ENCODE measurements at places on chromosomes 6 and 20. TPM values are rescaled to one million over a fixed set of nuclear protein-coding genes. Genes with fewer than 3 reads are reported as not detected.
A peak's percentile ranks its signal among the peaks of the same experiment; 100 is the strongest.

OR2B2 gene
- total RNA-seq = not detected

BEND6 gene
- total RNA-seq = 1.6 TPM

DNA sequence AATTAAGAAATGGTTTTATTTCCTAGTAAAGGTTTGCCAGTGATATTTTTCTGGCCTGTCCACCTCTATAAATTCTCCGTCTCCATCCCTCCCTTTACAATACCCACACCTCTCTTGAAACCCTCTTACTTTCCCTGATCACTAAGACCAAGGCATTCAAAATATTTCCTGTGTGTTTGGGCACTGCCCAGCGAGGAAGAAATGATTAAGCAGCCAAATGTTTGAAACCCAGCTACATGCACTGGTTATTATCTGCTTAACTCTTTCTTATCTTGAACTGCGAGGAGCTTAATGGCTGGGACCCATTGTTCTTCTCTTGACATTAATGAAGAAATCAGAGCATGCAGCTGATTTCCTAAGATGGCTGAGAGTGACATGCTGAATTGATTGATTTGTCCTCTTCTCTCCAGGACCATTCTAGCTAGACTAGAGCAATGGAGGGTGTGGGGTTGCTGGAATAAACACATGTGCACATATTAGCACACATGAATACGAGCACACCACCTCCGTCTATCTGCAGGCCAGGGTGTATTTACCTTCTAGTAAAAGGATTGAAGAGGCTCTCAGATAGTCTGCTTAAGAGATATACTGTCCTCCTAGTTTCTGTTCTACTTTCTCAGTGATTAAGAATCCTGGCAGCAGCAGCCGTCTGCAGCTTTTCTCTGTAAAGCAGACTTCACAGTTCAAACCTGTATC, 46.1 kb upstream of the PRDM1 start:
- DNase-seq = no peak
- no peaks in the 10 kb centered on the region for H3K4me1 ChIP-seq

ULBP3 gene
- 9.5 TPM for total RNA-seq

- DNase-seq = no peak
- H3K27ac ChIP-seq = no peak overlapping the region
- H3K4me1 ChIP-seq = no peaks in the 10 kb centered on the region
- H3K4me3 ChIP-seq = no peak overlapping the region
- no peaks in the 10 kb centered on the region for H3K27me3 ChIP-seq
- no peaks in the 10 kb centered on the region for H3K36me3 ChIP-seq
Observed at GRCh38 chr20:12358655-12359009, 440.9 kb downstream of the BTBD3 start.

- H3K36me3 ChIP-seq = no peaks in the 10 kb centered on the region
- no peak overlapping the region for H3K4me3 ChIP-seq
- no peak overlapping the region for H3K27ac ChIP-seq
- peaks cover 39% of the 10 kb centered on the region for H3K27me3 ChIP-seq
- no peak for DNase-seq
Observed at GRCh38 chr20:29742699-29743100, 1514.8 kb upstream of the DEFB115 start.

LY6G6D gene
- not detected for total RNA-seq

GRCh38 chr6:107495196-107495643, 5.3 kb downstream of the SOBP start:
- H3K27ac ChIP-seq = peak overlapping the region; percentile 78
- H3K27me3 ChIP-seq = peaks cover 57% of the 10 kb centered on the region
- H3K4me1 ChIP-seq = peaks cover 20% of the 10 kb centered on the region
- no peaks in the 10 kb centered on the region for H3K36me3 ChIP-seq

GRCh38 chr6:7282097-7282906, 30.7 kb downstream of the SSR1 start:
- no peak for DNase-seq
- H3K4me3 ChIP-seq = no peak overlapping the region
- no peaks in the 10 kb centered on the region for H3K36me3 ChIP-seq
- no peaks in the 10 kb centered on the region for H3K27me3 ChIP-seq
- H3K4me1 ChIP-seq = no peaks in the 10 kb centered on the region

DNA sequence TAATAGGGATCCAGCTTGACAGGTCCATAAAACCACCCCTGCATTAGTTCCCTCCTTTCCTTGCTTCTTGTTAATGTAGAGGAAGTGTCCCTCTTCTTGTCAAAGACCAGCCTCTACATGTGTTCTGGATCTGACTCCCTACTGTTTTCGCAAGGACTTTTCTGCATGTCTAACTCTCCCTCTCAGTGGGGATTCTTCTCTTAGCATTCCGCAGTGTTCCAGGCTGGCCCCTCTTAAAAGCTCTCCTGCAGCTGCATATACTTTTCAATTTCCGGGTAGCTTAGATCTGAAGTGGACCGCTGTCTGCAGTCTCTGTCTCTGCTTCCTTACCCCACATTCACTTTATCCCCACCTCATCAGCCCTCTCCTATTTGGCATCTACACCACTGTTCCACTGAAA, 96.1 kb upstream of the MAN1A1 start:
- H3K4me1 ChIP-seq = peaks cover 65% of the 10 kb centered on the region
- H3K4me3 ChIP-seq = no peak overlapping the region
- DNase-seq = no peak
- H3K27me3 ChIP-seq = no peaks in the 10 kb centered on the region
- no peaks in the 10 kb centered on the region for H3K36me3 ChIP-seq

DNA sequence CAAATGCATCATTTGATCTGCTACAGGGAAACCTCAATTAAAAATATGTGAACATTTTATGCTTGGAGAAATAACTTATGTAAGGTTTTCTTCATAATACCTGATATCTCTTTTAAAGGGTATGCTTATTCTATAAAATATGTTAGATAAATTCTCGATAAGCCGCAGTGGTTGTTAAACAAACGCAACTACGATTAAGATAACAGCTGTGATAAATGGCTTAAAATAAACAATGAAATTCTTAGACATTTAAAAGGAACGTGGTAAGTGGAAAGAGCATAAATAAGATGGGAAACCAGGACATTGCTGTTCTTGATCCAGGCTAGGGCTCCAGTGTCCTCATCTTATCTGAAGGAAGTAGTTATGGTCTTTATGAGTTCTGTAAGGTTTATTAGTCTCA, 415.9 kb downstream of the CD83 start:
- H3K27me3 ChIP-seq = no peaks in the 10 kb centered on the region
- no peak overlapping the region for H3K27ac ChIP-seq
- H3K4me1 ChIP-seq = no peaks in the 10 kb centered on the region
- no peak overlapping the region for H3K4me3 ChIP-seq

DNA sequence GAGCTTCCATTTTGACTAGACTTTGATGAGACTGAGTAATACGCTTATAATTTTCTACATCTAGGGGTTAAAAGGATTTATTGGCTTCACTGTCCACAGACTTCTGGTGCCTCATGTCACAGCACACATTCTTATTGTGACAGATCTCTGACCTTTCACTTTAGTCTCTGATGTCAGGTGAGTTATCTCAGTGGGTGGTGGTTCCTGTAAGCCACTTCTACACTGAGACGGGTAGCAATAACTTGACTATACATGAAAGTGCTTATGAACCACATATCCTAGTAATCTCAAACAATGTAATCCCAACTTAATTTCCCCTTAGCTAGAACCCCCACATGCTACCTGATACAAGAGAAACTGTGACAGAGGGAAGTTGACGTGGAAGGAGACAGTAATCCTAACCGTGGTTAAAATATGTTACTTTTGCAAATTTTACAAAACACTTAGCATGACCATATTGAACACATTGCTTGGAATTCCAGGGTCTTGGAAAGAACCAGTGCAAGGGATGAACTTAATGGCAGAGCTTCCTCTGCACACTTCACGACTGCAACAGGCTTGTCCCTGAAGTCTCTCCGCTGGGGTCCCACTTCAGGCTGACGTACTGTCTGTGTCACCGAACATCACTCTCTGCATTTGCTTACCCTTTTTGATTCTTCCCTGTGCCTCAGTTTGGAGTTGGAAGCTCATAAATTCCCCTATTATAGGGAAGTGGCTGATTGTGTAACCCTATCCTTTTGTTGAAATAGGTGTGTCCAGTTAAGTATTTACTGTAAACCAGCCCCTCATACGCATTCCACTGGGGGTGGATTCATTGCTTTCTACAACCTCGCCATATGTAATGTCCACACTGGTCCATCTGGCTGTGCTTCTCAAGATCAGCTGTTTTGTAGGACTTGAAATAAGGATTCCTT, 6.4 kb upstream of the TRIM40 start:
- peaks cover 12% of the 10 kb centered on the region for H3K4me1 ChIP-seq
- H3K36me3 ChIP-seq = no peaks in the 10 kb centered on the region
- DNase-seq = no peak
- peaks cover 25% of the 10 kb centered on the region for H3K27me3 ChIP-seq
- H3K27ac ChIP-seq = no peak overlapping the region

HRH3 gene
- not detected for total RNA-seq

DNA sequence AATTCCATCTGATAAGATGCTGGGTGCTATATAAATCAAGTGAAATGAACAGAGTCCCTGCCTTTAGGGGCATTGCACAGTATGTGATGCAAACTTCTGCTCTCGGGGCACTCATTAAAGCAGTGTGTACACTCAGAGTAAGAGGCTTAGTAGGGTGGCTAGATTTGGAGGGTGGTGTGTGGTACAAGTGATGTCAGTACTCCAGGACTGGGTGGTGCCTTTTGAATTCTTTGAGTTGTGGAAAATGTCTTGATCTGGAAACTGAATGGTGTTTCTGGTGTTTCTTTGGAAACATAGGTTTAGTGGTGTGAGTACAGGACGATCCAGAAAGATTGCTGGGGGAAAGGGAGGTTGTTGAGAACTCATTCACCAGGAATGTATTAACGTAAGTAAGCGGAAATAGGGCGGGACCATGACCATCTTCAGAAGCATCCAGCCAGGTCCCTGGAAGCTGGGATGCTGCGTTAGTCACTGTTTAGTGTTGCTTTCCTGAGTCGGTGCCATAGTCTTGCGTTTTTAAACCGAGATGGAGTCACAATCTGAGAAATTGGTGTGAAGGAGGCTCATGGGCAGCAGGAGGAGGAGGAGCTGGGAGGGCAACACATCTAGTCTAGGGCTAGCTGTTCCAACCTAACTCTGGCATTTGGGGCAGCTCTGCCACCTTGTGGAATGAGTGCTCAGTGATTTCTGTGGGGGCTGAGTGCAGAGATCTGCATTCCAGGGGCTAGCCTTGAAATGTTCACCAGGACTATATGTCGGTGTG, 70.3 kb downstream of the SCAND1 start:
- no peak overlapping the region for H3K4me3 ChIP-seq
- H3K27me3 ChIP-seq = no peaks in the 10 kb centered on the region
- peaks cover 12% of the 10 kb centered on the region for H3K4me1 ChIP-seq
- H3K27ac ChIP-seq = peak overlapping the region; percentile 14

- H3K4me1 ChIP-seq = no peaks in the 10 kb centered on the region
- H3K36me3 ChIP-seq = no peaks in the 10 kb centered on the region
- no peak overlapping the region for H3K4me3 ChIP-seq
- no peak overlapping the region for H3K27ac ChIP-seq
Observed at GRCh38 chr6:156197513-156197912, 579.7 kb upstream of the ARID1B start.

RNF182 gene
- total RNA-seq = 3.3 TPM

DEF6 gene
- 9.9 TPM for total RNA-seq

- H3K4me3 ChIP-seq = peak overlapping the region; percentile 0
- H3K36me3 ChIP-seq = no peaks in the 10 kb centered on the region
- peak; percentile 73 for DNase-seq
- peaks cover 32% of the 10 kb centered on the region for H3K4me1 ChIP-seq
- peak overlapping the region; percentile 69 for H3K27ac ChIP-seq
- no peaks in the 10 kb centered on the region for H3K27me3 ChIP-seq
Observed at GRCh38 chr6:142845624-142846458, 99.1 kb downstream of the HIVEP2 start.

- H3K27me3 ChIP-seq = no peaks in the 10 kb centered on the region
- H3K4me1 ChIP-seq = no peaks in the 10 kb centered on the region
Observed at GRCh38 chr6:20234136-20234535, 21.9 kb upstream of the MBOAT1 start.

- no peaks in the 10 kb centered on the region for H3K27me3 ChIP-seq
- H3K4me1 ChIP-seq = peaks cover 90% of the 10 kb centered on the region
- DNase-seq = no peak
- H3K27ac ChIP-seq = peak overlapping the region; percentile 46
- H3K4me3 ChIP-seq = no peak overlapping the region
Observed at GRCh38 chr20:62922451-62922921, 3.8 kb downstream of the DIDO1 start.

- H3K4me1 ChIP-seq = peaks cover 10% of the 10 kb centered on the region
- no peaks in the 10 kb centered on the region for H3K27me3 ChIP-seq
Observed at GRCh38 chr6:85868685-85869084, 226.0 kb upstream of the SYNCRIP start.

GRCh38 chr20:51876313-51876940, 74.1 kb upstream of the SALL4 start:
- no peaks in the 10 kb centered on the region for H3K36me3 ChIP-seq
- no peaks in the 10 kb centered on the region for H3K4me1 ChIP-seq
- DNase-seq = no peak

GRCh38 chr20:33393609-33394008, 7.7 kb downstream of the CDK5RAP1 start:
- DNase-seq = no peak
- H3K27ac ChIP-seq = no peak overlapping the region
- no peak overlapping the region for H3K4me3 ChIP-seq
- no peaks in the 10 kb centered on the region for H3K4me1 ChIP-seq

MAFB gene
- total RNA-seq = 29.8 TPM

DNA sequence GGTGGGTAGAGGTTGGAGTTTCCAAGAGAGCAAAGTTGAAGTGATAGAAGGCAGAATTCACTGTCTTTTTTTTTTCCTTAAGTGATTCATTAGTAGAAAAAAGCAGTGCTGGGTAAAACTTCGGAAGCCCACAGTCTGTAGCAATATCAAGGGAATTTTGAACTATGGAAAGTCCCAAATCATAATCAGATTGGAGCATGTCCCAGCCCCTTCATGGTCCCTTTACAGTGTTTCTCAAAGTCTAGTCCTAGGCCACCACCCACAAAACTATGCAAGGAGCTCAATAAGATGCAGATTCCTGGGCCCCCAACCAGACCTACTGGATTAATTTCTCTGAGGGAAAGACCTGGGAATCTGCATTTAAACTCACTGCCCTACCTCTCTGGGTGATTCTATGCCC, 22.6 kb downstream of the NEDD9 start:
- no peak overlapping the region for H3K4me3 ChIP-seq
- peak overlapping the region; percentile 86 for H3K27ac ChIP-seq
- H3K4me1 ChIP-seq = peaks cover 99% of the 10 kb centered on the region
- no peaks in the 10 kb centered on the region for H3K27me3 ChIP-seq

GRCh38 chr20:20843982-20844381, 131.5 kb upstream of the RALGAPA2 start:
- H3K27ac ChIP-seq = no peak overlapping the region
- H3K36me3 ChIP-seq = no peaks in the 10 kb centered on the region
- H3K4me1 ChIP-seq = no peaks in the 10 kb centered on the region
- H3K27me3 ChIP-seq = no peaks in the 10 kb centered on the region
- no peak overlapping the region for H3K4me3 ChIP-seq

GRCh38 chr6:51678905-51679620, 408.4 kb downstream of the PKHD1 start:
- H3K4me3 ChIP-seq = no peak overlapping the region
- DNase-seq = no peak

EMILIN3 gene
- 0.08 TPM for total RNA-seq

DNA sequence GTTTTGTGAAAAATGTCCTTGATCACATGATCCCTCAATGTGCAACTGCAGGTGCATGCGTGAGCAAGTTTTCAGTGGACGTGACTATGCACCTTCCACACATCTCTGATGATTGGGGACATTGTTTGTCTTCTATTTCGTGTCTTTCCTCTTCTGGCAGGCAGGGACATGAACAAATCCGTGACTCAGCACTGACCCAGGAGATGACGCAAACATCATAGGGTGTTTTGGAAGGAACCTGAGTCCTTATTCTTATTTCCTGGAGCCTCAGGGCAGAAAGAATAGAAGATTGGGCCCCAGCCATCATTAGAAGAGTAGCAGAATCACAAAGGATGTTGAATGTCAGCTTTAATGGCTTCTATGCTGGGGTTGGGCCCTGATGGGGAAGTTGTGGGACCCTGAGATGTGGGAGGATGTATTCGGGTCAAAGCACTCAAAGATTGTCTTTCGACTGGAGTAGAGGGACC, 11.9 kb upstream of the SIRPD start:
- H3K36me3 ChIP-seq = peaks cover 28% of the 10 kb centered on the region
- H3K27ac ChIP-seq = peak overlapping the region; percentile 79
- no peaks in the 10 kb centered on the region for H3K4me1 ChIP-seq

Measured in left lung (tissue), 14 donors.